ENCODE measurements at places on chromosomes 3 and 15.

- DNase-seq, result peak; percentile 39
These were observed 595.8 kb downstream of the NLGN1 start for GRCh38 chr3:173993299-173993698.

GRCh38 chr15:45715528-45715927 is 80.7 kb downstream of the SQOR start:
- DNase-seq, result no peak

DNA sequence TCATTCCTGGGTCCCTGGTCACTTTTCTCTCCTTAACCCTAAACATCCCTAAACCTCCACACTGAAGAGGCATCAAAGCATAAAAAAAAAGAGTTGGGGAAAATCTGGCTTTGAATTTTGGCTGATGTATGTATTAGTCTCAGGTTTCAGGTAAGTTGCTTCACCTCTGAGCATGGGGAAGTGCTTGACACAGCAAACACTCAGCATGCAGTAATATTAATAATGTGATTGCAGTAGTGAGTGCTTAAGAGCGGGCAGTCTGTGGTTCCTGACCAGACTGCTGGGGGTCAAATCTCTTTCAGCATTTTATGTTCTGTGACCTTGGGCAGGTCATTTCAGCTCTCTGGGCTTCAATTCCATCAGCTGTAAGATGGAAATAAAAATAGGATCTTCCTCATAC is 467.9 kb downstream of the SOX2 start:
- DNase-seq, result no peak

DNA sequence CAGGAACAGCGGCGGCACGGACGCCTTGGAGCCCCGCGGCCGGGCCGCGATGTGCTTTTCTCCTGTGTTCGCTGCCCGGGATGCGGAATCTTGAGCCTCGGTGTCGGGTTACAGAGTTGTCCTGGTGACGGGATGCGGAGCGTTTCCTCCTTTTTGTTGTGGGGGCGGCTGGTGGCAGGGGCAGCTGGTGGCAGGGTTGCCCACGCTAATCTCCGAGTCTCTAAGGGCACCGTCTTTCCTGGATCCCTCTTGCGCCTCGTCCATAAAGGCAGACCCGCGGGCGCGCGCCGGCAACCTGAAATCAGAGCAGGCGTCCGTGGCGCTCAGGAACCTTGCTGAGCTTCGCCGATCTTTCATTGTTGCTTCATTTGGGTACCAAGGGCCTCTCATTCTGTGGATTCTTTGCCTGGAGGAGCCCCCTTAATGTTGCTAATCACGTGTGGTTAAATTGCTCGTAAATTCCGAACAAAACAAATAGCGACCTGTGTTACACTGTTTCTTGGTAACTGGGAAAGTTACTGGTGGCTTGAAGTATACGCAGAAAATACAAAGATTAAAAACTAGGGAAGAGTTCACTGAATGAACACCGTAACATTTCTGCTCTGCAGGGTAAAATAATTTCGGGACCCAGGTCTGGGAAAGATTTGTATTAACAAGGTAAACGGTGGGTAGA is 844 bp upstream of the PFN2 start:
- no peak for DNase-seq

Data from iPS-NIHi11 (cell line).